ENCODE measurements at places on chromosomes 5 and 9.
A peak's percentile ranks its signal among the peaks of the same experiment; 100 is the strongest.

DNA sequence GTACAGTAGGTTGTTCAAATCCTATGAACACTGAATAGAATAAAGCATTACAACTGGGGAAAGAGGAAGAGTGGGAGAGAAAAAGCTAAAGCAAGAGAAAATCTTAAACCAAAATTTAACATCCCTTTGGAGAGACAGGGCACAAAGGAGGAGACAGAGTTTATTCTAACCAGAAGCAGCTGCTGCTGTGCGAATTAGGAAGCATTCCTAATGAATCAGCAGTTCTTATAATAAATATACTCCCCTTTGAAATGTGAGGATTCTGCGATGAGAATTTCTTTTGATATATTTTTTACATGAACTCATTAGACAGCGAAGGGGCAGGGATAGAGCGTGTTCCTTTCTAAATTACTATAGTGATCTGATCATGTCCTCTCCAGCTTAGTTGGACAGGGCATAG, 233.4 kb downstream of the DENND1A start:
- no peak for DNase-seq

- DNase-seq = no peak
Measured at GRCh38 chr9:3023449-3023848, 179.6 kb upstream of the PUM3 start.

- no peak for DNase-seq
Measured at GRCh38 chr5:670396-671270, 22.5 kb downstream of the TPPP start.

- peak; percentile 11 for DNase-seq
Measured at GRCh38 chr9:108759835-108760234, 96.0 kb downstream of the ACTL7B start.

- no peak for DNase-seq
Measured at GRCh38 chr5:170365011-170365410, 24.2 kb downstream of the KCNMB1 start.

DNA sequence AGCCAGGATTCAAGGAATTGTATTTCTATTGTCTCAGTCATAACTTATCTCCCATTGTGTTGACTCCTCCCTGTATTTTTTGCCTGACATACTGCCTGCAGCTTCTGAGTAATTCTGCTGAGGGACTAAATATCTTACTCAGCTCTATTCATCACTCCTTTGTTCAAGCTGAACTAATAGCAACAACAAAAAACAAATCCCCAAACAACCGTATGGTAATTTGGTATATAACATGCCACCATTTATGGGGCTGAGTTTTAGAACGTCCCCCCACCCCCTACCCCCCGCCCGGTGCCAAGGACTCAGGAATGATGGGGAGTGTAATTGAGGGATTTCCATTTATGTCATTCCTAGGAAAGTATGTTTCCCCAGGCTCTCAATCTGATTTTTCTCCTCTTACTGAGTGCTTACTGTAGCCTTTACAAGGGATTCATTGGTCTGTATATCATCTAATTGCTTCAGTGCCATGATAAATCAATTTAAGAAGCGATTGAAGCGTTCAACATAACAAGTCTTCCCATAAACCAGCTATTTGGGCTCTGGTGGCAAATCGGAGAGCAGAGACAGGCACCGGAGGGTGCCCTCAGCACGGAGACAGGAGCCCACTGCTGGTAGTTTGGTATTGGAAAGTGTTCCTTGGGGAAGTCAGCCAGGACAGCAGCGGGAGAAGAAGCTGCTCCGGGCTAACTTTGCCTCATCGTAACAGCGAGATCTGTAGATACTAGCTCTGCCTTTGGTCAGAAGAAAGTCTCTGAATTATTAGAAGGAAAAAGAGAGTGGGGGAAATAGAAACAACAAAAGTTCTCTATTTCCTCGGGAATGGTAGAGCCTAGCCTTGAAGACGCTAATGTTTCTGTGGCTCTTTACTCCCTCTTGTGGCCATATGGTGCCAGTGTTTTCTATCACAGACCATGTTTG, 40.7 kb upstream of the HSD17B4 start:
- peak; percentile 18 for DNase-seq

- no peak for DNase-seq
Measured at GRCh38 chr5:88388476-88389337, 120.1 kb upstream of the TMEM161B start.

DNA sequence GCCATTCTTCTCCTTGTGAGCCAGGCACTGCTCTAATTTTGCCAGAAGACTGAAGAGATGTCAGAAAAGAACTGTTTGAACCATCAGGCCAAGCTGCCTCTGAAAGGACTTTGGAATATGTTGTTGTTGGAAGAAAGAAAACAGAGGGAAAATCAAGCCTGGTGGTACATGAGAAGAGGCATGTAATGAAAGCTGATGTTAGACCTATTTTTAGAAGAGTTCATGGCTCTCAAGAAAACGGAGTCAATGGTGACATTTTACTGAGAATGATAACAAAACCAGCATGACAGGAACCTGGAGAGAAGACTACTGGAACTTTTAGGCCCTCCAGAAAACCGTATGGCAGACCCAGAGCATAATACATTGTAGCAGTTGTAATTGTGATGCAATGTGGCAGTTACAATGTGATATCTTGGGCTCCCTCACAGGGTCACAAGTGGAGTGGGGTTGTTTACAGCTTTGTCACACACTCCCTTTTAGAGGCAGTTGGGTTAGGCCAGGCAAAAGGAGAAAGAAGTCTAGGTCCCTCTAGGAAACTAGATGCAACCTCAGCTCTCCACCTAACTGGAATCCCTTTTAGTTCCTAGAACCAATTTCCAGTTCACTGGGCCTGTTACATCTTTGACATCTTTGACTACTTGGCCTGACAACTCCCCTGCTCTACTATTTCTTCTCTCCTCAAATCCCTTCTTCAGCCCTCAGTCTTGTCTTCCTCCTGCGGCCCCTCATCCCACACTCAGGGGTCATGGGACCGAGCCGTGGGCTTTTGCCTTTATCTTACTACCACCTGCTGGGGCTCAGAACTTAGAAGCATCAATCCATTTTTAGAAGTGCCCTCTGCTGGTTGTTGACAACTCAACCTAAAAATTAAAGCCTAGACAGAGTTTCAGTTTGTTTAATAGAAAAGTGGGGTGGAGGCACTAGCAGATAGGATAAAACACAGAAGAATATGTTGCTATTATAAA, 61.2 kb upstream of the JAK2 start:
- no peak for DNase-seq

GRCh38 chr9:36011379-36011778, 25.3 kb upstream of the RECK start:
- DNase-seq = no peak

DNA sequence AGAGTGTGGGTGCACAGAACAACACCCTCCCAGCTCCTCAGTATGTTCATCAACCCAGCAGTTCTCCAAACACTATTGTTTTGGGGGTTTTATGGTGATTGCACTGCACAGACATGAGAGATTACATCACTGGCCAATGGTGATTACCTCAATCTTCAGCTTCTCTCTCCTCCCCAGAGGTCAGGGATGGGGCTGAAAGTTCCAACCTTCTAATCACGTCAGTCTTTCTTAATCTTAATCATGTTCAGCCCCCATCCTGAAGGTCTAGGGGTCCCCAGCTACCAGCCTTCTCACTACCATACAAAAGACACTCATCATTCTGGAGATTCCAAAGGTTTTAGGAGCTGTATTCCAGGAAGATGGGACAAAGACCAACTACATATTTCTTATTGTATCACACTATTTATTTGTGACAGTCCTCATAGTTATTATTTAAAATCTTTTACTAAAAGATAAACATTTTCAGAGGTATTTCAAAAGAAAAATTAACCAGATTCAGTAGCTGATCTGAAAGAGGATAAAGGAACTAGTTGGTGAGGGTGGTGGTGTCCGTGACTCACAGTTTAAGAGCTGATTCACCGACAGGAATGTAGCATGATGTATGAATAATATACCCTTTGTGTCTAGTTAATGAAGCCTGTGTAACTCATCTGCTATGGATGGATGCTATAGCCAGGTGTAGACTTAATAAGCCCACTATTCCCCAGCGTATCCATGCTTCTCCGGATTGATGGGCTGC, 35.6 kb downstream of the RASEF start:
- DNase-seq = no peak

- no peak for DNase-seq
Measured at GRCh38 chr5:2454876-2455275, 296.6 kb downstream of the IRX2 start.

DNA sequence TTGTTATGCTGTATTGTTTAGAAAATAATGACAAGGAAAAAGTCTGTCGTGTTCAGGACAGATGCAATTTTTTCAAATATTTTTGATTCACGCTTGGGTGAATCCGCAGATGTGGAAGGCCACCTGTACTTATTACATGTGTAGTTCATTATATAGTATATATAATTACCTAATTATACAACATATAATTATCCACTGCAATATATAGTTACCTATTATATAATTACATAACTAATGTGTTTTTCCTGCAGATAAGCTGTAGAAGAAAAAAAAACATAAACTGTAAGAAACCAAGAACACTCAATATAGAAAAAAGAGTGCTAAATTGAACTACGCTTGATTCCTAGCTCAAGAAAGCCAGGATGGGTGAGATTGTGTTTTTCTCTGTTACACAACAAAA, 93.6 kb upstream of the RANBP3L start:
- no peak for DNase-seq

- no peak for DNase-seq
Measured at GRCh38 chr9:107750741-107751566, 261.4 kb upstream of the KLF4 start.

- no peak for DNase-seq
Measured at GRCh38 chr9:13952906-13953305, 361.0 kb downstream of the NFIB start.

DNA sequence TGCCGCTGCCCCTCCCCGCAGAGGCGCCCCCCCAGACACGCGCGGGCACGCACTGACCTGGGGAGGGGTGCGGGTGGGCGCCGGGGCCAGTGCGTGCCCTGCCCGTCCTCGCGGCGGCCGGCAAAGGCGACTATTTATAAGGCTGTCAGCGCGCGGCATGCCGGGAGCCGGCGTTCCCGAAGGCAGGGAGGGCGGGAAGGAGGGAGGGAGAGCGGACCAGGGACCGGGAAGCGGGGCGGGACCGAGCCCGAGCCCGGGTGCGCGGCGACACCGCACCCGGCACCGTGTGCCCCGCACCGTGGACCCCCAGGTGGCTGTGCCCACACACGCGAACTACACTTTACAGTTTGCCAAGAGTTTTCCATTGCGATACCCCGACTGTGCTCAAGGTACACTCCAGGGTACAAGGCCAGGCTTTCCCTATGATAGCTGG, at the start of gene AK1:
Gene AK1 (minus strand): TSS at position 110 of the 433 bp plus-strand sequence. CDS start 3,058 bp downstream, outside the sequence.
- DNase-seq = peak; percentile 74

GRCh38 chr5:151523335-151523734, 67.8 kb downstream of the FAT2 start:
- DNase-seq = no peak

Data from NCI-H1092 (cell line).